Esophagus squamous epithelium (tissue), 5 donors: ENCODE measurements at places on chromosomes 12 and 14.

DNA sequence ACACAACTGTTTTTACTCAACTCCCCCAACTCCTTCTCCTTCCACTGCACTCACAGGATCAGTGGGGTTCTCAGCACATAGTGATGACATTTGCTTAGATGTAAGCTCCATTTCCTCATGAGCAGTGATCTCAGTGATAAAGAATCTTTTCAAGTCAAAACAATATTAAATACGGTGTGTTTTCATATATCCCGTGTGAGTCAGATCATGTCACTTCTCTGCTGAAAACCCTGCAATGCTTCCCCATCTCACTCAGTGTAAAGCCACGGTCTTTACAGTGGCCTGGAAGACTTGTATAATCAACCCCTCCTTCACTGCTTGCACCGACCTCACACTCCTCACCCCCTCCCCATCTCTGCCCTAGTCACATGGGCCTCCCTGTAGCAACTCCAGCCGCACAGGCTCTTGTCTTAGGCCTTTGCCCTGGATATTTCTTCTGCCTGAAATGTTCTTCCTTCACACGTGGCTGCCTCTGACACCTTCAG, 149.7 kb upstream of the ARHGAP5 start:
- DNase-seq, result no peak

DNA sequence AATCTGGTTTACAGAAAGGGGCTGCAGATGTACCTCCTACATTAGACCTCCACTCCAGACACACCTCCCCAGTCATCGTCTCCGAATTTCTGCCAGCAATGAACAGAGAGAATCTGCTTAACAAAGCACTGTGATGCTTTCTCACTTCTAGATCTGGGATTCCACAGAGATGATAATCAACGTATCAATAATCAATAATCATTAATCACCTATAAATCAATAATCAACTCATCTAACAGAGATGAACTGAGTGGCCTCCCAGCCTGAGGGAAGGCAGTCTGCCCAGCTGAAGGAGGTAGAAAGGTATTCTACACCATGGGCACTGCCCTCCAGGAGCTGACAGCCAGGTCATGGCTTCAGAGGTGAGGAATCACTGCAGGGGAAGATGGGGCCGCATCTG, 183.2 kb downstream of the TMEM132D start:
- no peak for DNase-seq

GRCh38 chr12:40078266-40078665, 27.6 kb downstream of the SLC2A13 start:
- DNase-seq, result no peak

DNA sequence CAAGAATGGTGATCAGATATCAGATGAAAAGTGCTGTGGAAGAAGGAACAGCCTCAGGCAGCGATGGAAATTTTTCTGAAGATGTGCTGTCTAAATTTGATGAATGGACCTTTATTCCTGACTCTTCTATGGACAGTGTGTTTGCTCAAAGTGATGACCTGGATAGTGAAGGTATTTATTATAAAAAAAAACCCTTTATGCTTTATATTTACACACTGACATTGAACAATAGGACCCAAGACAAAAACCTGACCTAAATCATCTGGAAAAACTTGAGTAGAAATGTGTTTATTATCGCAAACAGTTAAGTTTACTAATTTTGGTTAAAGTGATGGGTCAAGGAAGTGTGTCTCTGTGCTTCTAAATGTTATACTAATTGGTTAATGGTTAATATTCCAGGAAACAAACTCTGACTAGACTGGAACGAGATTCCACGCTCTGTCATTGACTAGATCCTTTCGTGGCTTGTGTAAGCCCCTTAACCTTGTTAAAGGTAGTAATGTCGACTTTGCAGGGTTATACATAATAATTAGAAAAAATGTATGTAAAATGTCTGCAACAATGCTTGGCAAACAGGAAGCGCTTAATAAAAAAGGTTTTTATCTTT, 62.7 kb downstream of the LRRK2 start:
- no peak for DNase-seq

- no peak for DNase-seq
Measured at GRCh38 chr12:19038209-19038608, 91.3 kb upstream of the PLEKHA5 start.

GRCh38 chr14:72701237-72701565, 192.7 kb downstream of the DPF3 start:
- no peak for DNase-seq

- no peak for DNase-seq
Measured at GRCh38 chr14:98742001-98742400, 530.0 kb downstream of the BCL11B start.

- DNase-seq, result no peak
Measured at GRCh38 chr12:68831272-68831671, 23.3 kb downstream of the MDM2 start.

GRCh38 chr12:49563951-49564685, 3.8 kb downstream of the MCRS1 start:
- no peak for DNase-seq

DNA sequence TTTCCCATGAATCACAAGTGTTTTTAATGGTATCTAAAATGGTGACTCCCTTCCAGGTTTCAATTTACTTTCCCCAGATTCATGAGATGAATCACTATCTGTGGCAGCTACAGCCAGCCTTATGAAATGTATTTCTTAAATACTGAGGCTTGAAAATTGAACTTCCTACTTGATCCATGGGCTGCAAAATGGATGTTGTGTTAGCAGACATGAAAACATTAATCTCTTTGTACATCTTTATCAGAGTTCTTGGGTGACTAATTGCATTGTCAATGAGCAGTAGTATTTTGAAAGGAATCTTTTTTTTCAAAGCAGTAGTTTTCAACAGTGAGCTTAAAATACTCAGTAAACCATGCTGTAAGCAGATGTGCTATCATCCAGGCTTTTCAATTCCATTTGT, 250.8 kb downstream of the SLC6A15 start:
- DNase-seq, result no peak

GRCh38 chr12:74847169-74847568, 309.5 kb downstream of the ATXN7L3B start:
- no peak for DNase-seq

GRCh38 chr12:27198036-27198435, 46.0 kb upstream of the STK38L start:
- no peak for DNase-seq

- no peak for DNase-seq
Measured at GRCh38 chr12:120940799-120941198, 36.6 kb upstream of the SPPL3 start.

DNA sequence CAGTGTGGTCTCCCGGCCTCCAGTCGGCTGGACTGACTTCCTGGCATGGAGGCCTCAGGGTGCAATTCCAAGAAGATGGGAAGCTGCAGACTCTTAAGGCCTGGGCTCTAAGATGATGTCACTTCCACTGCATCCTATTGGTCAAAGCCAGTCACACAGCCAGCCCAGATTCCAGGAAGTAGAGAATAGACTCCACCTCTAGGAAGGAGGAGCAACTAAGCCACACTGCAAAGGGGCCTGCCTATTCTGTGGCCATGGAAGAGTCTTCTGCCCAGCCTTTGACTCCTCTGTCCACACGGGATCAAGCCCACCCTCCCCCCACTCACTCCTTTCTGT, 103.9 kb upstream of the RFLNA start:
- DNase-seq, result no peak

DNA sequence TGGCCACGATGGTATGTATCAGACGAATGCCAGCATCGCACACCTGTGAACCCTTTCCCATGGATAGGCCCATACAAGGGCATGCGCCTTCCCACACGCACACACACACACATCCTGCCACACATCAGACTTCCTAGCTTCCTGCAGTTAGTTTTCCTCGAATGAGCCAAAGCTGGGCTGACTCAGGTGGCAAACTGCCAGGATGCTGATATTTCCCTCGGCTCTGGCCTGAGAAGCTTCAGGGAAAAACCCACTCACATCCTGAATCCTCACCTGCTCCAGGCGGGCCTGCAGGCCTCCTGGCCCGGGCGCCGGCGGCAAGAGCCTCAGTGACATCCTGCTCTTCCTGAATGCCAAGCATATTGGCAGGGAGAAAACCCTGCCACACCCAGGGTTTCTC, 22.4 kb downstream of the CALM1 start:
- no peak for DNase-seq

DNA sequence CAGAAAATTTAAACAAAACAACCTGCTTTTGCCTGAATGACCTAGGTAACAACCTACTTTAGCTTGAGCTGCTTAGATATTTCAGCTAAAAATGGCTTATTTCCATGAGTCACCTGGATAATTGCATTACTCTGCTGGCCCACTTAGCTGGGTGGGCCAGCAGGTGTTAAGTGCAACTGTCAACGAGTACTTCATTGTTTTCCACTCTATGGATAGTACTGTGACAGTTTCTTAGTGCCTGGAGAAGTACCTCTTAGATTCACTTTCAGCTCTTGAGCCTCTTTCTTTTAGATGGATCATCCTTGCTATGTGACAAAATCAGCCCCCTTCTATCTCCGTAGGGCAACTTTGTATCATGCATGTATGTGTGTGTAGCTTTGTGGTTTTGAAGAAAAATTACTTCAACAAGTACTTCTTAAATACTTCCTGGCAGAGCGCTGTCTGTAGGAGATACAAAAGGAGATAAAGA, 368.2 kb upstream of the ATP2B1 start:
- no peak for DNase-seq

GRCh38 chr12:754851-755562, 2.6 kb downstream of the WNK1 start:
- DNase-seq, result no peak
